ENCODE measurements at places on chromosomes 2 and 18. TPM values are rescaled to one million over a fixed set of nuclear protein-coding genes. Genes with fewer than 3 reads are reported as not detected.

DNA sequence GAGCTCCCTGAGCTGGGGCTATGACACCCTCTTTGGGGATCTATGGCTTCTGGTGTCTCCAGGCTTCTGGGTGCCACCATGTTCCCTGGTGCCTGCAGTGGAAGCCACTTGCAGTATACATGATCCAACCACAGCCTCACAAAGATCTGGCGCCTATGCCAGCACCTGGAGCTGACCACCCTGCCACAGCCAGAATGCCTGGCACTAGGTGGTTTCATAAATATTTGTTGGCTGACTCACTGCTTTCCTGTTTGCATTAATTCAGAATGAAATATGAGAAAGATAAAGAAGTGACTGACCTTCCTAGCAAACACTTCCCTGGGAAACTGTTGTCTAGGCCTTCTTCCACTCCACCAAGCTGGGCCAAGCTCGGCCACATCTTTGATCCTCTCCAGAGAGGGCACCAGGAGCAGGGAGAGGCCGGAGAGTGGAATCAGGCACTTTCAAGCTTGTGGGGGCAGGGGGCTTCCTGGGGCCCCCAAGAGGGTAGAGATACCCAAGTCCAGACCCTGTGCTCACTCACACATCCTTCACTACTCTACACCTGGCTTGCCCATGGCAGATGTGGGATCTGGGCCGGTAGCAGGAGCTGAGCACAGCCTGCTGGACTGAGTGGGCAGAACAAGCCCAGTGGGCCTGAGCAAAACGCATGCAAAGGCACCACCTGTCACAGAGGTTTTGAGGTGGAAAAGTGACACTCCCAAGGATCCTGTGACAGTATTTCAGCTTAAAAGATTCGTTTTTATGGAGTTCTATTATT lies 565.7 kb downstream of the SLC4A3 start:
- no peak for DNase-seq

The BOD1L2 gene
- not detected for total RNA-seq

DNA sequence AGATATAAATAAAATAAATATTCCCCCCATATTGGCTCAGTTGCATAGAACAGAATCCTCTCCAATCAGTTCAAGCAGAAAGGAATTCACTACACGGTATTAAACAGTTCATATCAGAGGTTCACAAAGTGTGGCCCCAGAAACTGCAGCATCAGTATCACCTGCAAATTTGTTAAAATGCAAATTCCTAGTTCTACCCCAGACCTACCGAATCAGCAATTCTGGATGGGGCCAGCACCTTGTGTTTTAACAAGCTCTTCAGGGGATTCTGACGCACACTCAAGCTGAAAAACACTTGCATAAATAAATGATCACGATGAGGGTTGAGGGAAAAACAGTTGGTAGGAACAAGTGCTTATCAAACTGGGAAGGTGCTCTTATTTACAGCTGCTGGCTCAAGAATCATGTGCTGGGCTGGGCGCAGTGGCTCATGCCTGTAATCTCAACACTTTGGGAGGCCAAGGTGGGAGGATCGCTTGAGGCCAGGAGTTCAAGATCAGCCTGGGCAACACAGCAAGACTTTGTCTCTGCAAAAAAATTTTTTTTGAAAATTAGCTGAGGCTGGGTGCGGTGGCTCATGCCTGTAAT lies 6.4 kb downstream of the GTF3C2 start:
- no peak for DNase-seq

DNA sequence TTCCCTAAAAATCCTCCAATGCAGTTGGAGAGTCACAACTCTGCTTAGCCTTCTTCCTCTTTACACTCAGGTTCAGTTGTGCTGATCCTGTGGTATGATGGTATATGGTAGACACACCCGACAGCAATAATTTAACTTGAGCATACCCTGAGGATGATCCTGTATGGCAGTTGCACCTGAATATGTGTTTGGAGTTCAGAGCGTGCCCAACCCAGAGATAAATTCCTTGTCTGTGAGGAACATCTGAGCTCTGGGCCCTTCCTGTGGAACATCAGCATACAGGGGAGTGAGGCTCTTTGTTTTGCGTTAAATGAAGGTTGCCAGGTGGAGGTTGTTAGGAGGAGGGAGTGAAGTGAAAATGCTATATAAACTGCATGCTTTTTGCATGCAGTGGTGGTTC lies 187.7 kb downstream of the MYO3B start:
- no peak for DNase-seq

- DNase-seq: no peak
Observed at GRCh38 chr2:124437811-124438210, 412.7 kb downstream of the CNTNAP5 start.

The FAM124B gene
- total RNA-seq: 0.64 TPM

GRCh38 chr2:206974551-206974950 lies 35.2 kb downstream of the CPO start:
- no peak for DNase-seq

DNA sequence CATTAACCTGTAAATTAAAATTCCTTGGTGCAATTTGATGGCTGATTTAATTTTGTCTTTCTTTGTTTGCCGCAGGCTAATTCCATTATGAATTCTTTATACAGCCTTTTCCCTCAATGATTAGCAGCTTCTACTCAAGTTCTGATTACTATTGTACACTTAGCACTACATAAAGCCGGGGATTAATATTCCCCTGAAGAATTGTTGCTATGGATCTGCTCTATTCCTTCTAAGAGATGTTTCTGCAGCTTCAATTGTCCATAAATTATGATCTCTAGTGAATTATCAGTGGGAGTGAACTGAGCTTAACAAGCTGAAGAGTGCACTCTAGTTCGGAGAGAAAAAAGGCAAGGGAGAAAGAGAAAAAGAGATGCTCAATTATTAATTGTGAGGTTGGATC lies 433.7 kb upstream of the SPRED2 start:
- DNase-seq: no peak

DNA sequence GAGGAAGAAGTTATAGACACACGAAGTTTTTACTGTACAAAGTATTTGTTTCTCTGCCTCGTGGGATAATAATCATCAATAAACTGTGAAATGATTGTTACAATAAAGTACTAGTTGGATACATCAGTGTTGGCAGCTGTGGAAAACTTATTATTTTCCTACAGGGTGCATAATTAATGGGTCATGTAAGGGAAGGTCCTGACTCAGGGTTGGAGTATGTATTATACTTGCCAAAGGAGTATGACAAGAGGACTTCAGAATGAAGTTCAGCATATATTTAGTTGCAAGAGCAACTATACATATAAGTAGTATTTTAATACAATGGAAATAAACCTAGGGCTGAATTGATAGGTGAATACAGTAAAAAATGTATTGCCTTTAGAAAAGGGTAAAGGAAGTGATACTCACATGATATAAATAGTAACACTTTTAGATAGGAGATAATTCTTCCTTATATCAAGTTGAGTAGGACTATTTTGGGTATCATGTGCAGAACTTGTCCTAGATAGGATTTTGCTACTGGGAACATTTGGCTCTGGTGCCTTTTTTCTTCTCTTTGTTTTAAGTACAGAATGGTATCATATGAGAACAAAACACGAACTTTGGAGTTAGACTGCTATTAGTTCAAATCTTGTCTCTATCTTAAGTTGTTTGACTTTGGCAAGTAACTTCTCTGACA lies 79.1 kb downstream of the PLCL1 start:
- DNase-seq: no peak

The DPYSL5 gene
- total RNA-seq: not detected

The SCN9A gene
- 0.52 TPM for total RNA-seq

DNA sequence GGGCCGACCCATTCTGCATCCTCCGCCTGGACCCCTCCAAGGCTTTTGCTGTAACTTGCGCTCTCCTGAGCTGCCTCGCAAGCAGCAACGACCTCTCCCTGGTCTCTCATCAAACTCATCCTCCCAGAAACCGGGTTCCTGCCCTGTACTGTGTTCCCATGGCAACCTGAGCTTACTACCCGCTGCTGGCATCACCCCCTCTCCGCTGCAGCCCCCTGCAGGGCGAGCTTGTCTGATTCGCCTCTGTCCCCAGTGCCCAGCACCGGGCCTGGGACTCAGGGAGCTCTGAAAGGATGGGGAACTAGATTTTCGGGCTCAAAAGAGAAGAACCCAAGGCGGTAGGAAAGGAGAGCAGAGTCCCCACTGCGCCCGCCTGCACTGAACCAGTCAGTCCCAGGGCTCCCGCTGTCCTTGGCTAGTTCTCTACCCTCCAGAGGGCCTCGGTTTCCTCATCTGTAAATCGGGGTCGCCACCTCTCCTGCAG lies 463 bp downstream of the HS1BP3 start:
- DNase-seq: peak; percentile 43

The RPRM gene
- total RNA-seq: not detected

The NPPC gene
- not detected for total RNA-seq

- no peak for DNase-seq
Observed at GRCh38 chr2:2075875-2076529, 255.1 kb downstream of the MYT1L start.

DNA sequence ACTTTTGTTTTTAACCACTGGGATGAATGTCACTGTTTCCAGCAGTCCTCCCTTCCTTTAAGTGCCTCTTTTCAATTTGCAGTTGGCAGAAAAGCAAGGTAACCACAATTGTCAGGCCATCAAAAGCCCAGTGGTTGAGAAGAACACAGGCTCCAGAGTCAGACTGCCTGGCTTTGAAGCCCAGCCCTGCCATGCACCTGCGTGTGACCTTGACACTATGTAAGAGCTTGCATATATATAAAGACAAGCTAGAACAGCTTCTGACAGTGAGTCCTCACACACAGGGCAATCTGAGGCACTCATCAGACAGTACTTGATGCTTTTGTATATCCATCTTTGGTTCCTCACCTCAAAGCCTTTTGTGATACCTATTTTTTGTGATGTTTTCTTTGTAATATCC lies 11.0 kb downstream of the CCBE1 start:
- DNase-seq: no peak

DNA sequence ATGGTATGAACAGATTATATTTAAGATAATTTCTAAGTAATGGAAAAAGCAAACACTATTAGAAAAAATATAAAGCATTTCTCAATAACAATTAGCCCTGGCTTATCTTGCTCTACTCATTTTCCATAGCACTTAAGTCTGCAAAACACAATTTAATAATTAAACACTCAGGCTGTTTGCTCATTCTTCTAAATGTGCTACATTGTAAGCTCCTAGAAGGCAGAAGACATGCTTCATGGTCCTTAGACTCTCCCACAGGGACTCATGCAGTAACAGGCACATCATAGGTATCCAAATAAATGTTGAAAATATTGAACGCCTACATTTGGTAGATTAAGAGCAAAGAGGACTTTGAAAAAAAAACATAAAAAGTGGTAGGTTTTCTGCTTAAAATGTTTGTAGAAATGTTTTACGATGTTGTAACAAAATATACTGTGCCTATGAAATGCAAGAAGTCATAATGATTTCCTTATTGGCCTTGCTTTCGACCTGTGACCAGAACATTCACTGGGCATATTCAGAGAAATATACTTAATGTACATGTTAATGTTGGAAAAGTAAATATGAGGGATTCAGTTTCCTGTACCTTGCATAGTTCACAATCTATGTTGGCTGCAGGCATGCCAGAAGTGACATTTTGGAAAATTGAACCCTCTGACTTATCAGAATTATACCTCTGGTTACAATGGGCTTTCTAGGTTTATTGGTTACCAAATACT lies 27.2 kb downstream of the G6PC2 start:
- DNase-seq: no peak

The EGR4 gene
- total RNA-seq: not detected

GRCh38 chr18:27808683-27809082 lies 368.2 kb downstream of the CDH2 start:
- DNase-seq: no peak

DNA sequence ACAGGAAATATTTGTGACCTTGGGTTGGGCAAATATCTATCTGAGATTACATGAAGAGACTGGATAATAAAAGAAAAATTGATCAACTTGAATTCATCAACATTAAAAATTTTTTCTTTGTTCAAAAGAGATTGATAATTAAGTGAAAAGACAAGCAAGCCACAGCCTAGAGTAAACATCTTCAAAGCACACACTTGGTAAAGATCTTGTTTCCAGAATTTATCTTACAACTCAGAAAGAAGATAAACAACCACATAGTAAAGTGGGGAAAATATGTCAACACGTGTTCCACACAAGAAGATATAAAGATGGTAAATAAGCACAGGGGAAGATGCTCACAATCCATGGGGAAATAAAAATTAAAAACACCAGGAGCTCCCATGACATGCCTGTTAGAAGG lies 195.9 kb downstream of the SOX11 start:
- DNase-seq: no peak

DNA sequence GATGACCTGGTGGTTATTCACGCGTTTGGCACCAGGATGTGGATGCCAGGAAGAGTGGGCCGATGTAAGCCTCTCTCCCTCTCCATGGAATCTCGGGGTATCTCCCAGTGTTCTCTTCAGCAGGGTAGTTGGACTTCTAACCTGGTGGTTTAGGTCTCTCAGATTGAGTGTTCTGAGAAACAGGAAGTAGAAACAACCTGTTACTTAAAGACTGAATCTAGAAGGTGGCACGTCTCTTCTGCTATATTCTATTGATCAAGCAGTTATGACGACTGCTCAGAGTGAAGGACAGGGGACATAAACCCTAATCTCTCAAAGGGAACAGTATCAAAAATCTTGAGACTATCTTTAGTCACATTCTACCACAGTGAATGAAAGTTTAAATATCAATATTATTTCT lies 918.7 kb upstream of the PIK3C3 start:
- no peak for DNase-seq

The B3GNT7 gene
- not detected for total RNA-seq

- DNase-seq: no peak
Observed at GRCh38 chr2:45265336-45265735, 256.1 kb upstream of the SIX2 start.

The GPBAR1 gene
- 1.2 TPM for total RNA-seq

The ARHGAP28 gene
- not detected for total RNA-seq

DNA sequence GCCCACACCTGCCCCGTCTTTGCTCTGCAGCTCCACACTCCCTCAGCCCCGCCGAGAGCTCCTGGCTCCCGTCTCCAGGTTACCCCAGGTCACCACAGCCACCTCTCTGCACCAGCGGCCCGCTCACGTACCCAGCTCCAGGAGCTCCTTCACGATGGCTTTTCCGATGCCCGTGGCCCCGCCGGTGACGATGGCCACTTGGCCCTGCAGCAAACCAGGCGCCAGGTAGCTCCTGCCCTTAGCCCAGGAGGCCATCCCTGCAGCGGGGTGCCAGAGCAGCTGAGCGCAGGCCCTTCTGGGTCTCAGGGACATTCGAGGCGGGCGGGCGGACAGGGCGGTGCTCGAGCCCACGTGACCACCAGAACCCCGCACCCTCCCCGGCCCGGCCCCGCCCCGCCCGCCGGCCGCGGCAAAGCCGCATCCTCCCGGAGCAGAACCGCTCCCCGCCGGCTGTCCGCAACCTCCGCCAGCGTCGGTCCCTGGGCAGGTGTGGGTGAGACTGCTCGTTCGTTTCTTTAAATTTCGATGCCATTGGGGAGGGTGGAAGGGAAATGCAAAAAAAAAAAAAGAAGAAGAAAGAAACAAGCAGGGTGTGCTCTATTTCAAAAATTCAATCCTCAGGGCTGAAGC lies at the start of the genes PECR and TMEM169:
PECR (minus strand) TSS at position 323 of the 630 bp plus-strand sequence; CDS start at position 255, 68 bp downstream.
TMEM169 (plus strand) TSS at position 433 of the 630 bp plus-strand sequence. CDS start 14,045 bp downstream, outside the sequence.
- peak; percentile 82 for DNase-seq

- no peak for DNase-seq
Observed at GRCh38 chr2:204012072-204012653, 75.6 kb downstream of the ICOS start.

GRCh38 chr2:151851761-151852160 lies 23.5 kb upstream of the ARL5A start:
- DNase-seq: no peak

All from activated CD4-positive, alpha-beta T cell treated with anti-CD3 and anti-CD28 coated beads, Interleukin-2, amount 10 ng/mL, durations not matched to agents 7 days and 5 days (primary cell).